ENCODE measurements at places on chromosomes 6 and 20.
A peak's percentile ranks its signal among the peaks of the same experiment; 100 is the strongest.

DNA sequence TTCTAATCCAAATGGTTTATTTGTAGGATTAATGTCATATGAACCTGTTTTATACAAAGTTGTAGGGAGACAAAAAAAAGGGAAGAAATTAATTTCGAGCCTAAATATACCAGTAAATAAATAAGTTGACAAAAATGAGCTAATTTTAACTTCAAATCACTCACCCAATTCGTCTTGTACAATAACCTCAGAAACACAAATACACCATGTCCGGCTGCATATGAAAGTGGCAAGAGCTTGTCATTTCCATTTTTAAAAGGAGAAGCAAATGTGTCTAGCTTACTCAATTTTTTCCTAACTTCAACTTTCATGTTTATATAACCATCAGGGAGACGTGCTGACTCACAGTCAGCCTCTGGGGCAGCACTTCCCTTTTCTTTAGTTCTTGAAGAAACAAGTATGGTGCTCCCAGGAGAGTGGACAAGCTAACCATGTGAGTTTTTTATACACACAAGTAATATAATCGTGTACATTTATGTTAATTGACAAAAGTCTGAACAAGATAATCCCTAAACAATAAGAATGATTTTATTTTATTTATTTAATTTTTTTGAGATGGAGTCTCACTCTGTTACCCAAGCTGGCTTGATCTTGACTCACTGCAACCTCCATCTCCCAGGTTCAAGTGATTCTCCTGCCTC, 55.5 kb upstream of the SGK1 start:
- peak; percentile 34 for DNase-seq

GRCh38 chr6:53868626-53869025, 73.8 kb downstream of the LRRC1 start:
- no peak for DNase-seq

DNA sequence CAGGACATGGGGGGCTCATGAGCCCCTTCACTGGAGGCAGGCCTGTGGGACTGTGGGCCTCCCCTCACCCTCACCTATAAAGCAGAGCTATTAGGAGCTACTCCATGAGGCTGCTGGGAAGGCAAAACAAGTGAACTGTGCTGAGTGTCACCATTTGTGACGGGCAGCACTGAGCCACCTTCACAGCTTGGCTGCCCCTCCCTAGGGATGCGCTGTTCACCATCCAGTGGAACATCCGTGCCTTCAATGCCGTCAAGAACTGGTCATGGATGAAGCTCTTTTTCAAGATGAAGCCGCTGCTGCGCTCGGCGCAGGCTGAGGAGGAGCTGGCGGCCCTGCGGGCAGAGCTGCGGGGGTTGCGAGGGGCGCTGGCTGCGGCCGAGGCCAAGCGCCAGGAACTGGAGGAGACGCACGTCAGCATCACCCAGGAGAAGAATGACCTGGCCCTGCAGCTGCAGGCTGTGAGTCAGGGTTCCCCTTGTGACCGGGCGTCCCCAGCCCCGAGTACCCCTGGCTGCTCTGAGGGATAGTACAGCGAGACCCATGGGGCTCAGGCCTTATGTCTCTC, 38.4 kb downstream of the MYH7B start:
- no peak for DNase-seq

- DNase-seq, result no peak
Measured at GRCh38 chr6:113416170-113416569, 441.0 kb upstream of the MARCKS start.

DNA sequence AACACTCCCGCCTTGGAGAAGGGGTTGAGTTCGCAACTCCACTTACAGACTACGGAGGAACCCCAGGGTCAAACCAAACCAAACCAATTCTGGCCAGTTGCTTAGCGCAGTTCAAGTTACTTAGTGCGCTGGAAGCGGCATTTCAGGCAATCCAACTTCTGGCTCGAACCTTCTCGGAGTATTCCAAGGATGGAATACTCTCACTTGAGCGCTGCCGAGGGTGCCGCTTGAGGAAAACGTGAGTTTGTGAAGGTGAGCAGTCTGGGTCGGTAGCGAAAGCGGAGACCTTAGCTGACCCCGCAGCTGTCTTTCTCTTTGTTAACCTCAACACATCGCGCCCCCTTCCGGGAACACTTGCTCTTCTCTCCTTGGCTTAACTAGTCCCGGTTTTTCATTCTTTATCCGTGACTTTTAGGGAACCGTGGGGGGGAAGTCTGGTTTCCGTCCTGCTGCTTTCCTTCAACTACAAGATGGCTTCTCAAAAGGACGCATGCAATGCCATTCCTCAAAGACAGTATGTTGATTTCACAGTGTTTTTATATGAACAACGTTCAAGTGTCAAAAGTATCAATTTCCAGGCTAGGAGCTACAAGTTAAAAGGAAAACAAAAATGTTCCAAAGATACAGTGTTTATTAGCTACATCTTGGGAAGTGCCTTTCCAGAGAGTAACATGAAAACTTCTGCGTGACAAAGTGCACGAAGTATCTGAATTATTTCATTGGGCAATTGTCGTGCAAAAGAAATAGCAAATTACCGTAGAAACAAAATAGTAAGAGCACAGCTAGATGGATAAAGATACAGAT, 741 bp upstream of the PNISR start:
- peak; percentile 81 for DNase-seq

DNA sequence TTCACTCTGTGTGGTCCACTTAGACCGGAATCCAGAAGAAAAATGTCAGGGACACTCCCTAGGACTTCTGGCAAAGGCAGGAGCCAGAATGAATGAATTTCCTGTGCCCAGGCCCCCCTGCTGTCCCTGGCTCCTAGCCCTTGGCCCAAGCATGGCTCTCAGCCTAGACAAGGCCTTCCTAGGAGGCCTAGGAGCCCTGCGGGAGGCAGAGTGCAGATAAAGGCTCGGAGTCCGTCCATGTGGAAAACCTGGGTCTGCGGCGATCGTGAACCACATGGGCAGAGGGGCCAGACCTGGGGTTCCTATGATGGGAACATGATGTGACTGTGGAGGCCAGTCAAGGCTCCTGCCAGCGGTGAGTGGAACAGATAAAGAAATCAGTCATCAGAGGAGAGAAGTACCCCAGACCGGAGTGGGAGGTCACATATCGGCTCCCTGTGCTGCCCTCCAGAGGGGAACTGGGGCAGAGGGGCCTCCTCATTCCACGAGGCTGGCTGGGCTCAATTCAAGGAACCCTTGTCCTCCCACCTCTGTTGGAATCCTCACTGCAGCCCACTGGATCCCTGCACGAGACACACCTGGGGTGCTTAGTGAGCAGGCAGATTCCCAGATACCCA, 5.9 kb upstream of the VSTM2L start:
- no peak for DNase-seq

DNA sequence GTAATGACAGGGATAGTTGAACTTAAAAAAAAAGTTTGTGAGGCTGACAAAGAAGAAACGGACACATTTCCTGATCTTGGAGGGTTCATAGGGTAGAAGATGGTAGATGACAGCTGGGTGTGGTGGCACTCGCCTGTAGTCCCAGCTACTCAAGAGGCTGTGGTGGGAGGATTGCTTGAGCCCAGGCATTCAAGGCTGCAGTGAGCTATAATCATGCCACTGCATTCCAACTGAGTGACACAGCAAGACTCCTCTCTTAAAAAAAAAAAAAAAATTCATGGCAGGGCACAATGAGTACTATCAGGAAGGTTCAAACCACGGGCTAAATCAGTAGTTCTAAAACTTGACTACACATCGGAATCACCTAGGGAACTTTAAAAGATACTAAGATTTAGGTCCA, 2.0 kb upstream of the MICA start:
- no peak for DNase-seq

DNA sequence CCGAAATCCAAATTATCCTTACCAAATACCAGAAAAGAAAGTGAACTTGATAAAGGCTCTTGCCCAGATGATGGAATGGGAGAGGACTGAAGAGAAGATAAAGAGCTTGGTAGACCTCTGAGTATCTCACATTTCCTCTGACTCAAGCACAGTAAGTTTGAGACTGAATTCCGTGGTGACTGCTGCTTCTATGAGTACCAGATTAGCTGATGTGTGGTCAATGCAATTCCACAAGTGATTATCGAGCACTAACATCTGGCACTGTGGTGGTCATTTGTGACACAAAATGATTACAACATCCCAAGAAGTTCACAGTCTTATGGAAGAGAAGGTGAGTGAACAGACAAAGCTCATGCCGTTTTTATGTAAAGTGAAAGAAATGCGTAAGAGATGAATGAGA, 2.6 kb upstream of the RPS6KA2 start:
- no peak for DNase-seq

- no peak for DNase-seq
Measured at GRCh38 chr6:134605034-134605433, 287.1 kb upstream of the SGK1 start.

GRCh38 chr6:6840831-6841291, 252.3 kb downstream of the LY86 start:
- DNase-seq, result no peak

GRCh38 chr6:159440349-159440748, 252.7 kb downstream of the SOD2 start:
- DNase-seq, result no peak

- DNase-seq, result no peak
Measured at GRCh38 chr6:137472641-137473137, 21.5 kb downstream of the OLIG3 start.

- no peak for DNase-seq
Measured at GRCh38 chr20:63093966-63094766, 87.4 kb upstream of the BHLHE23 start.

GRCh38 chr6:6564154-6564553, 24.4 kb upstream of the LY86 start:
- peak; percentile 46 for DNase-seq

GRCh38 chr6:64680446-64680845, 1026.6 kb downstream of the EYS start:
- no peak for DNase-seq

- DNase-seq, result no peak
Measured at GRCh38 chr6:15518057-15518456, 144.8 kb downstream of the DTNBP1 start.

DNA sequence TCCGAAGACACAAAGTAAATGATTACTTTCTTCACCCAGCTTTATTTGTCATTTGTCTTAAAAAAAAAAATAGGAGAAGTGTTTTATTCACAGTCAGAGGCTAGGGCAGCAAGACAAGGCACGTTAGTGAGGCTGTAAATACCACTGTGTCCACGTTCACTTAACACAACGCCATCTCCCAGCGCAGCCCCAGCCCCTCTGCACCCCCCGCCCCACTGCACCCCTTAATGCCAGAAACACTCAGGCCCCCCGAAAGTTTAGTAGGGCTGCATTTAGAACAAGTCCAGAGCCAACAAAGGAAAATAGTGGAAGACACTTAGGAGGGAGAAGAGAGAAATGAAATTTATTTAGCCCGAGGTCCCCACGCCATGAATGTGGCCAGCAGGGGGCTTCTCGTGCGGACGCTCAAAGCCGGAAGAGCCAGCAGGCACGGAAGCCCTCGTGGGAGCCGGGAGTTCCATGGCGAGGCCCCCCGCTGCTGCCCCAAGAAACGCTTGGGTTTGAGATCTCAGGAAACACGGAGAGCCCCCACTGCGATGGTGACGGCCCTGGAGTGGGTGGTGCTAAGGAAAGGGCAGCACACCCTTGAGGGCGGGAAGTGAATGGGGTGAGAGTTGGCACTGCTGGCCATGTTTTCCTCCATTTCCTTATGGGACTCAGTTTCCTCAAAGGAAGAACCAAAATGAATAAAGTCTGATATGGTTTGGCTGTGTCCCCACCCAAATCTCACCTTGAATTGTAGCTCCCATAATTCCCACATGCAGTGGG, 50.2 kb downstream of the IYD start:
- DNase-seq, result peak; percentile 71

- DNase-seq, result no peak
Measured at GRCh38 chr6:156816505-156816904, 39.3 kb downstream of the ARID1B start.

DNA sequence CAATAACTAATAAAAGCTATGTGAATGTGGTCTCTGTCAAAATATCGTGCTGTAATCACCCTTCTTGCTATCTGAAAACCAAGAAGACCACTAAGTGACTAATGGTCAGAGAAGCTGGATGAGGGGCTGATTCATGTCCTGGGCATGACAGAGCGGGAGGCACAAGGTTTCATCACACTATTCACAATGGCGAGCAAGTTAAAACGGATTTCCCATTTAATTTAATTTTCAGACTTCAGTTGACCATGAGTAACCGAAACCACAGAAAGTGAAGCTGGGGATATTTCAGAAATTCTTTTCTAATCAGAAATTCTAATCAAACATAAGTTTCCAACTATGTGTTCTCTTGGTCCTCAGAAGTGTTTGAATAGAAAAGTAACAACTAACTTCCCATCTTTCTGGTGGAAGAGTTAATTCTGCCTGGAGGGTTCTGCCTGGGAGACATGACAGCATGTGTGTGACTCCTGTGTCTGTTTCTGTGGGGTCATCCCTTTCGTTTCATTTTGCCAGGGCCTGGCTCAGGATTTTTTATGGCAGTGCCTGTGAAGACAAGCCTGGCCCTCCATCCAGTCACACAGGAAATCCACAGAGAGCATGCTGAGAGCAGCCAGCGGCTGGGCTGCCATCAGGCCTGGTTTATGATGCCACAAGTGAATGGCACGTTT, 98.9 kb downstream of the FAM120B start:
- DNase-seq, result no peak

GRCh38 chr6:159169557-159170332, 545 bp downstream of the FNDC1 start:
- peak; percentile 51 for DNase-seq

GRCh38 chr6:144481527-144481926, 196.4 kb downstream of the UTRN start:
- DNase-seq, result no peak

Data from stimulated activated CD4-positive, alpha-beta T cell treated with anti-CD3 and anti-CD28 coated beads, Interleukin-15, amount 100 ng/mL, for 24 hours (primary cell).